Activated naive CD4-positive, alpha-beta T cell treated with anti-CD3 and anti-CD28 coated beads, Interleukin-2, amount 10 ng/mL, durations not matched to agents 7 days and 5 days (primary cell): ENCODE measurements at places on chromosomes 16 and 17.

- H3K4me1 ChIP-seq: peaks cover 7% of the 10 kb centered on the region
- no peak overlapping the region for H3K27ac ChIP-seq
- no peak overlapping the region for H3K4me3 ChIP-seq
- no peaks in the 10 kb centered on the region for H3K36me3 ChIP-seq
- no peak for DNase-seq
These were observed 9.6 kb downstream of the FTO start for GRCh38 chr16:53713403-53714204.

DNA sequence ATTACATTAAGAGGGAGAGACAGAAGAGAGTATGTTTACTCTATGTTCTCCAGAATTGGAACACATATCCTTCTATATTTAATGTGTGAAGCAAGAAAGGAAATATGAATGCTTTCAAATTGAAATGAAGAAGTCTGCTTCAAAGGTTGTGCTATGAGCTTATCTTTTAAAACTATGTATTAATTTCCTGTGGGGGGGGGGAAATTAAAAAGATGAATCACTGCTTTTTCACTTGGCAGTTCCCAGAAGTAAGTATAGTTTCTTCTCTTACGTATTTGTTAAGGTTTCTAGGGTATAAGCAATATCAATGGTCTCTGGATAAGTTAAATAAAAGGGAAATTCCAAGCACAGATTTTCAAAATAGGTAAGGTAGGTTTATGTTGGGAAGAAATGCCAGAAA, 7.0 kb downstream of the TERF2 start:
- DNase-seq: no peak
- H3K27ac ChIP-seq: no peak overlapping the region
- no peak overlapping the region for H3K4me3 ChIP-seq

DNA sequence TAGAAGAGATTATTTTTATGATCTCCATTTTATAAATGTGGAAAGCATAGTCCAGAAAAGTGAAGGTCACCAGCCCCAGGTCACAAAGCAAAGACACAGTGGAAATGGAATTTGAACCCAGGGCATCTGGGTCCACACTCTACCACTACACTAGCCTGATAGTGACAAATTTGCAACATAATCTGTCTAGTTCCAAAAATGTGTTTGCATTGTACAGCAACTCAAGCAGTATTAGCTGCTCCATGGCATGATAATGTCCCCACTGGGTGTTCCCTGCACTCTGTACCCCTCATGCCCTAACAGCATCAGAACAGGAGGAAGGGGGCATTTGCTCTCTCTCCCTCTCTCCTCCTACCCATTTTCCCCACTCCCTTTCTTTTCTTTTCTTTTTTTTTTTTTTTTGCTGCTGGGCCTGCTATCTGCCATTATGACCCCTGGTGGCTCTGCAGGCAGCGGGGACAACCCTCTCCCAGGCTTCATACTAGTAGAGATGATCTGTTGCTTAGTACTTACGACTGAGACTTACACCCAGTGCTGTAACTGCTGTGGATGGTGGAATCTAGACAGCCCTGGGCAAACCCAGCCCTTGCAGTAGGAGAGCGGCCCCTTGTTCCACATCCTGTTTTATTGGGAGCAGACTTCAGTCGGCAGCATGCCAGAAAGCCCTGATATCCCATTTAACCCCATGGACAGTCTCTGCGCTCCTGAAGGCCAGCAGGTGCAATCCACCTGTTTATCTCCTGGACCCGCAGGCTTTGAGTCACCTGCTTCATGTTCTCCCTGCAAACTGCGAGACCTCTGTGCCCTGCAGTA, 306.3 kb downstream of the SOX9 start:
- H3K36me3 ChIP-seq: no peaks in the 10 kb centered on the region
- H3K27ac ChIP-seq: no peak overlapping the region
- no peak for DNase-seq
- no peaks in the 10 kb centered on the region for H3K4me1 ChIP-seq
- H3K4me3 ChIP-seq: no peak overlapping the region

DNA sequence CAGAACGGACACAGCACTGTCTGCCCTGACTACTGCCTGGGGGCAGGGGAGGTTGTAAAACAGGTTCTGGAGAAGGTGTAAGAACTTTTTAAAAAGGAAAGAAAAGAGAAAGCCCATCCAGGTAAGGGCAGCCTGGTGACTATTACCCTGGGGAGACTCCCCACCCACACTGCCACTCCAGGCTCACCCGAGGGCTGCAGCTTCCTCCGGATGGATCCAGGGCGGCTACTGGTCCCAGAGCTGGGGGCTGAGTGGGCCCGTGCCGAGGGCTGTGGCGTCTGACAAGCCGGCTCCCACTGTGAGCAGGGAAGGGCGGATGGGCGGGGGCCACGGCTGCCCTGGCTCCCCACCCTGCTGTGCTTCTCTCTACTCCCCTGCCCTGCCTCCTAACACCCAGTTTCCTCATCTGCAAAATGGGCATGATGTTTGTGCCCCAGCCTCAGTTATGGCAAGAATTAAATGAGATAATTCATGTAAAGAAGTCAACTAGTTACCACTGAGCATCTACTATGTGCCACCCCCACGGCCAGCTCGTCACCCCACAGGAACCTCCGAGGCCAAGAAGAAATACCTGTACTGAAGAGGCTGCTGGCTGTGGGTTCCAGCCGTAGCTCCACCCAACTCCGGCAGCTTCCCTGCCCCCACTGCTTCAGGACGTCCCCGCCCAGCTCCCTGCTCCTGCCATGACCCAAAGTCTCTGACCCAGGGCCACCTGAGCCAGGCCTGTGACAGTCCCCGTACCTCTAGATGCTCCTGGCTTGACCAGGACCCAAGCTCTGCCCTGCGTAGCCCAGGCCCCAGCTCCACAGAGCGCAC, 24.2 kb downstream of the KATNB1 start:
- no peaks in the 10 kb centered on the region for H3K36me3 ChIP-seq
- H3K4me1 ChIP-seq: no peaks in the 10 kb centered on the region
- no peak for DNase-seq

DNA sequence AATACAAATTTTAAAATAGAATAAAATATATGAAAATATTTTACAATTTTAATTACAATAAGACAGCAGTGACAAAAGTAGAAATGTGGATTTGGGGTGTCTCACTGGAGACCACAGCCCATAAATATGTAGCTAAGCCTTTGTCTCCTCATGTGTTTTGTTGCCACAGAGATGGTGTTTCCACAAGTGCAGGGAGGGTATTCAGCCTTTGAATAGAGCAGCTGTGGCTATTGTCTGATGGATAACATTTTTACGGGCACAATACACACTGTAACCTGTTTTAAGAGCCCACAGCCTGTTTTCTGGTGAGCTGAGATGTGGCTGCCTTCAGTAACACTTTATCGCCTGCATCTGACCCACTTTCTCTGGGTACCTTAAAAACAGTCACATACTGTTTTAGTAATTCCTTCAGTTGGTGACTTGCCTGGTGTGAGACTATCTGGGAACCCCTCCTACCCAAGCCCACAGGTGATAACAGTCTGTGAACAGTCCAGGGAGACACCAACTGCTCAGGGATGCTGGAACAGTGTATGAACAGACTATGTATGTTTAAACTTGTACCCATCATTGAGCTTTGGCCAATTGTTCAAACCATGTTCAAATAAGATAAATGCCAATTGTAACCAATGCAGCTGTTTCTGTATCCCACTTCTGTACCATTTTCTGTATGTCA, 7.8 kb upstream of the AHSP start:
- no peaks in the 10 kb centered on the region for H3K4me1 ChIP-seq
- H3K27me3 ChIP-seq: peaks cover 9% of the 10 kb centered on the region
- H3K27ac ChIP-seq: no peak overlapping the region
- no peaks in the 10 kb centered on the region for H3K36me3 ChIP-seq
- H3K4me3 ChIP-seq: no peak overlapping the region

DNA sequence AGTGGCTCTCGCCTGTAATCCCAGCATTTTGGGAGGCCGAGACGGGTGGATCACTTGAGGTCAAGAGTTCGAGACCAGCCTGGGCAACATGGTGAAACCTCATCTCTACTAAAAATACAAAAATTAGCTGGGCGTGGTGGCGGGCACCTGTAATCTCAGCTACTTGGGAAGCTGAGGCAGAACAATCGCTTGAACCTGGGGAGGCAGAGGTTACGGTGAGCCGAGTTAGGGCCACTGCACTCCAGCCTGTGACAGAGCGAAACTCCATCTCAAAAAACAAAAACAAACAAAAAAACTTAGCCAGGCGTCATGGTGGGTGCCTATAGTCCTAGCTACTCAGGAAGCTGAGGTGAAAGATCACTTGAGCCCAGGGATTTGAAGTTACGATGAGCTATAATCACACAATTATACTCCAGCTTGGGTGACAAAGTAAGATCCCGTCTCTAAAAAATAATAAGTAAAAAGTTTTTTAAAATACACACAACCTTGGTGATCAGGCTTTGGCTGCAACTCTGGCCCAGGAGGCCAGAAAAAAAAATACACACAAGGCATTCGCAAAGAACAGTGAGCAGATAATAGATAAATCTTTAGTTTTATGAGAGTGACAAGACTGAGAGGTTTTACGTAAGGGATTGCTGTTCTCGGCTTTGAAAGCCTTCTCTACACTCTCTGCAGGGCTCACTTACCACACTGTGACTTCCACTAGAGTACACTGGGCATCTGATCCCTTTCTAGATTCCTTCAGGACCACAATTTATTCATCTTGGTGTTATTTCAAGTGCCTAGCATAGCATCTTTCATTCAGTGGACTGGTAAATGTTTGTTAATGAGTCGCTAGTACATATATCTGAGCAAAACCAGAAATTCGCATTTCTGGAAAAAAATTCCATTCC, 5.9 kb downstream of the GSPT1 start:
- H3K4me3 ChIP-seq: no peak overlapping the region
- no peaks in the 10 kb centered on the region for H3K27me3 ChIP-seq
- H3K36me3 ChIP-seq: peaks cover 27% of the 10 kb centered on the region
- H3K27ac ChIP-seq: peak overlapping the region; percentile 38

DNA sequence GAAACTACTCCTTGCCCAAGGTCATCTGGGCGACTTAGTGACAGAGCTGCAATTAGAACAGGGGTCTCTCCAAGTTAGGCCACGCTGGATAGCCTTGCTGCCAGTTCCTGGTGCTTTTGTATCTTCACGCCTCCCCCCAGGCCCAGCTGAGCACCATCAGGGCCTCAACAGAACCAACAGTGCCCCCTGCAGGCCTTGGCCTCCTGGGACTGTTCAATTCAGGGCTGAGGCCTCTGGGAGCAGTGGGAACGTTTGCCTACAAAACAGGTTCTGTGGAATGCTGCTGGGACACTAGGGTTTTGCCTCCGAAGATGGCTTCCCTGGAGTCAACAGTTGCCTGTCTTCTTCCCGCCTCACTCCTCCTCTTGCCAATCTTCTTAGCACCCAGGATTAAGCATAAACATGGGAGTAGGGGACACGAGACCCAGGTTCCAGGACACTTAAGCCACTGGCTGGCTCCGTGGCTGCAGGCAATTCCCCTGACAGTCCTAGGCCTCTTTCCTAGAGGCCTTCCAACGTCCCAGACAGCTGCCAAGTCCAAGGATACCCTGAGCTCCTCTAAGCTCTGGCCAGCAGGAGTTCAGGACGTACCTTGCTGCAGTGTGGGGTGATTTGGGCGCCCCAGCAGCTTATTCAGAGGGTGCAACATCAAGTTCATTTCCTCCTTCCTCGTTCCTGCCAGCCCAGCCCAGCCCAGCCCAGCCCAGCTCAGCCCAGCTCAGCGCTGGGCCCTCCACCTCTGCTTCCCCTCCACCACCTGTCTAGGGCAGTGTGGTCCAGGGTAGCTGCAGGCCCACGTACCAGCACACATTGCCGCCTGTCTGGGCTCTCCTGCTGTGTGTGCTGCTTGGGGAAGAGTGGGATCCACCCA, 246.6 kb upstream of the RPL38 start:
- H3K27me3 ChIP-seq: peaks cover 28% of the 10 kb centered on the region
- peak; percentile 72 for DNase-seq
- H3K27ac ChIP-seq: no peak overlapping the region
- H3K4me1 ChIP-seq: no peaks in the 10 kb centered on the region
- H3K4me3 ChIP-seq: no peak overlapping the region

GRCh38 chr16:55671974-55672280, 16.1 kb downstream of the SLC6A2 start:
- no peak overlapping the region for H3K4me3 ChIP-seq
- H3K27me3 ChIP-seq: no peaks in the 10 kb centered on the region
- no peak for DNase-seq
- no peaks in the 10 kb centered on the region for H3K4me1 ChIP-seq
- H3K36me3 ChIP-seq: no peaks in the 10 kb centered on the region

DNA sequence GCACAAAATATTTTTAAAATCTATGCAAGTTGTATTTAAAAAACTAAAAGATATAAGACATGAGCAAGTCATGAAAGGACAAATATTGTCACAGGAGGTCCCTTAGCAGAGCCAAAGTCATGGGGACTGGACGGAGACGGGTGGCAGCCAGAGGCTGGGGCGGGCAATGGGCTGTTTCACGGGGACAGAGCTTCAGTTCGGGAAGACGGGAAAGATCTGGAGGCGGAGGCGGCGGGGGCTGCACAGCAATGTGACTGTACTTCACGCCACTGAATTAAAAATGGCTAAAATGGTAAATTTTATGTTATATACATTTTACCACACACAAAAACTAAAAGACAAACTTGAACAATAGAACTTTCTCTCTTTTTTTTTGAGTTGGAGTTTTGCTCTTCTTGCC, 60.0 kb upstream of the METRNL start:
- H3K4me3 ChIP-seq: no peak overlapping the region
- H3K4me1 ChIP-seq: peaks cover 10% of the 10 kb centered on the region
- H3K36me3 ChIP-seq: no peaks in the 10 kb centered on the region
- no peak overlapping the region for H3K27ac ChIP-seq
- DNase-seq: no peak
- peaks cover 2% of the 10 kb centered on the region for H3K27me3 ChIP-seq

DNA sequence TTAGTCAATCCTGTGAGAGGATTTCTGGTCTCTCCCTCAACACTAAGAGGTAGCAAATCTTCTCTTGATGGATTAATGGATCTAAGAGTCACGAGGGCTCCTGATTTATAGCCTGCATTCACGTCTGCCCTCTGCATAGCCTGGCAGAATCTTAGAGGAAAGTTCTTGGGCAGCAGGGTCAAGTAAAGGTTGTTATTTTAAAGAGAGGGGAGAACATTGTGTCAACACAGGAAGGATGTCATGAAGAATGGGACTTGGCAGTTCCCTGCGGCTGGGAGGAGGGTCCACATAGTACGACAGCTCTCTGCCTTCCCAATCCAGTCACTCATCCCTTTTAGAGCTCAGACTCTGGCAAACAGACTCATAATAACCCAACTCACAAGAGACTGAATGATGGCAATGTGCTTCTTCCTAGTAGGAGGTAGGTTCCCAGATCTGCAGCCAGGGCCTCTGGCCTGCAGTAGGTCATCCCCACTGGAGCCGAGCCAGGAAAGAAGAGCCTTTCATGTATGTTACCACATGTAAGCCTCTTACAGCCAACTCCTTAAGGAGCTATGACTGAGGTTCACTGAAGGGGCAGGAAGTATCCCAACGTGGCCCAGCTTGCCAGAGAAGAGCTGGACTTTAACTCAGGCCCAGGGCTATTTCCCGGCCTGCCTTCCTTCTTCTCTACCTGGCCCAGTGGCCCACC, 25.4 kb upstream of the RPTOR start:
- no peak for DNase-seq
- H3K36me3 ChIP-seq: no peaks in the 10 kb centered on the region
- H3K4me3 ChIP-seq: no peak overlapping the region
- H3K27me3 ChIP-seq: peaks cover 41% of the 10 kb centered on the region
- H3K4me1 ChIP-seq: no peaks in the 10 kb centered on the region

- no peak overlapping the region for H3K4me3 ChIP-seq
- peaks cover 19% of the 10 kb centered on the region for H3K36me3 ChIP-seq
- no peak overlapping the region for H3K27ac ChIP-seq
- no peak for DNase-seq
- H3K27me3 ChIP-seq: no peaks in the 10 kb centered on the region
- peaks cover 28% of the 10 kb centered on the region for H3K4me1 ChIP-seq
These were observed 39.0 kb upstream of the SEC14L1 start for GRCh38 chr17:77101521-77102410.
